ENCODE measurements at places on chromosomes 7 and 10. TPM values are rescaled to one million over a fixed set of nuclear protein-coding genes. Genes with fewer than 3 reads are reported as not detected.
A peak's percentile ranks its signal among the peaks of the same experiment; 100 is the strongest.

- no peak for DNase-seq
Observed at GRCh38 chr7:66323114-66323796, 118.1 kb downstream of the TPST1 start.

DNA sequence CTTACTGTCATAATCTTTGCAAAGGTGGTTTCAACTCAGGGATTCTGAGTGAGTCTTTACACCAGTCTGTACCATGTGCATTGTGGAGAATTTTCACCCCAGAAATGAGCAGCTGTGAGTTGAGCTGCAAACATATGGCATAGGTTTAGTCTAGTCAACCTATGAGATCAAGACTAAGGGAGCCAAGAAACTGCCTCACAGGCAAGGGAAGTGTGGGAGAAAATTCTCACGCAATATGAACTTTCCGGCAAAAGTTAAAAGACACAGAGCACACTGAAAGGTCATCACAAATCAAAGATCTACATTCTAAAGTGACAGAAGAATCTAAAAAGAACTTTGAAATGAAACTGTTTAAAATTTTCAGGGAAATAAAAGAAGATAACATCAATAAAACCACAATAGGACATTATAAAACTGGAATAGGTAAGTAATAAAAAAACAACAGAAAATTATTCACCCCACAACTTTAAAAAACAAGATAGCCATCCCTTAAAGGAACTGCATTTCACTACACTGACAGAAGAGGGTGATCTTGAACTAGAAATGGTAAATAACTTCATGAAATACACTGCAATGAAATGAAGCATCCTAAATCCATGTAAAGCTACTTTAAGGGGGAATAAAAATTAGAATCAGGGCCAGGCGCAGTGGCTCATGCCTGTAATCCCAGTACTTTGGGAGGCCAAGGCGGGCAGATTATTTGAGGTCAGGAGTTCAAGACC, 63.5 kb downstream of the LGI1 start:
- no peak for DNase-seq

DNA sequence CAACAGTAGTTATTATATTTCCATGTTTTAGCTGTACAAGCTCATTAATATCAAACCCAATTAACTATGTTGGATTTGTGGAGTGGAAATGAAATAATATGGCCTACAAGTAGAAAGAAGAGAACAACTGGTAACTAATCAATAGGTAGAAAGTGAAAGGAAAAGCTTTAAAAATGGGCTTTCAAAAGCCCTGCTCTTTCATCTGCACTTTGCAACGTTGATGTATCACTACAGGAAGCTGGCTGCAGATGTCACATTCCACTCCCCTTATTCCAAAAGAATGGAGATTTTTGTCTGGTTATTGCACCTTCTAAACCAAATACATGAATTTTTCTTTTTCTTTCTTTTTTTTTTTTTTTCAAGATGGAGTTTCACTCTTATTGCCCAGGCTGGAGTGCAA, 11.7 kb upstream of the MKI67 start:
- no peak for DNase-seq

GRCh38 chr7:106006906-106007305, 43.8 kb downstream of the CDHR3 start:
- DNase-seq = no peak

GRCh38 chr10:47325303-47326291, 3.3 kb downstream of the GDF2 start:
- no peak for DNase-seq

DNA sequence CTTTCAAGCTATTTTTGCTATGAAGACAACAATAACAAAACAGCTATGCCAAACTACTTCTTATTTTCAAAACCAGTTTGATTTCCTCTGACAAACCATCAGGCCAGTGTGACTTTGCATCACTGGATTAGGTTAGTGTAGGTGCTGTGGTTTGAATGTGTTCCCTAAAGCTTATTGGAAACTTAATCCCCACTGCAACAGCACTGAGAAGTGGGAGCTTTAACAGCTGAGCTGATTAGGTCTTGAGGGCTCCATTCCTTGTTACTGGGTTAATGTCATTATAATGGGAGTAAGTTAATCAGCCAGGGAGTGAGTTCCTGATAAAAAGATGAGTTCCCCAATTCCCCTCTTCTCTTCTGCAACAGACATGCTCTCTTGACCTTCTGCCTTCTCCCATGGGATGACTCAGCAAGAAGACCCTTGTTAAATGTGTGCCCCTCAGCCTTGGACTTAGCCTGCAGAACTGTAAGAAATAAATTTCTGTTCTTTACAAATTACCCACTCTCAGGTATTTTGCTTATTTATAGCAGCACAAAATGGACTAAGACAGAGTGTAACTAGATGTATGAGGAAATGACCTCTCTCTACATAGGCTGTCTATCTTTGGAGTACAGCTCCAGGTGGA, 186.8 kb downstream of the CTTNBP2 start:
- DNase-seq = no peak

DNA sequence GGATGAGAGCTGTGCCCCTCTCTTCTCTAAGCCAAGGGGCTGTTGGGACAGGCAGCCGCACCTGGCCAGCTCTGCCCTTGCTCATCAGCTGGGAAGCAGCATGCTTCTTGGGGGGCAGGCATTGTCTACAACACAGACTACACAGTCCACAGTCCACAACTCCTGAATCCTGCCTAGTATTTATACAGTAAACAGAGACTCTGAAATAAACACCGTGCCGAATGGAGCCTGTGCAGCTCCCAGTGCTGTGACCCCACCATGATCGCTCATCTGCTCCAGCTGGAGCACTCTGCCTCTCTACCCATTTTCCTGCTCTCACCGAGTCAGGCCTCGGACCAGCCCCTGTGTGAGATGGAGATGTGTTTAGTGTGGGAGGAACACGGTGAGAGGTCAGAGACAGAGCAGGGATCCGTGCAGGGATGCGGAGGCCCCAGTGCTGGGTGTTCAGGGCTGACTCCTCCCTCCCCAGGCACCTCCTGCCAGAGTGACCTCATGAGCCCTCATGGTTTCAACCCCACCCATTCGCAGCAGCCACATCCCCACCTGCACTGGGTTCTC, 608.0 kb downstream of the DNAJB6 start:
- DNase-seq = no peak

- DNase-seq = peak; percentile 60
Observed at GRCh38 chr10:115092555-115093285, 445 bp upstream of the ATRNL1 start.

GRCh38 chr10:110962443-110962842, 43.0 kb downstream of the SHOC2 start:
- DNase-seq = no peak

GRCh38 chr7:92634924-92635519, 44.8 kb upstream of the FAM133B start:
- no peak for DNase-seq

- DNase-seq = no peak
Observed at GRCh38 chr10:96493871-96494525, 19.7 kb downstream of the TLL2 start.

Gene TES
- 6.0 TPM for total RNA-seq

Gene BMPER
- 10.6 TPM for total RNA-seq

Gene ITGA8
- total RNA-seq = 10.9 TPM

Gene NUDT1
- 8.5 TPM for total RNA-seq
